Stimulated activated CD4-positive, alpha-beta T cell treated with anti-CD3 and anti-CD28 coated beads, Interleukin-4, amount 100 ng/mL, for 1 hour (primary cell): ENCODE measurements at places on chromosomes 6 and 20.

DNA sequence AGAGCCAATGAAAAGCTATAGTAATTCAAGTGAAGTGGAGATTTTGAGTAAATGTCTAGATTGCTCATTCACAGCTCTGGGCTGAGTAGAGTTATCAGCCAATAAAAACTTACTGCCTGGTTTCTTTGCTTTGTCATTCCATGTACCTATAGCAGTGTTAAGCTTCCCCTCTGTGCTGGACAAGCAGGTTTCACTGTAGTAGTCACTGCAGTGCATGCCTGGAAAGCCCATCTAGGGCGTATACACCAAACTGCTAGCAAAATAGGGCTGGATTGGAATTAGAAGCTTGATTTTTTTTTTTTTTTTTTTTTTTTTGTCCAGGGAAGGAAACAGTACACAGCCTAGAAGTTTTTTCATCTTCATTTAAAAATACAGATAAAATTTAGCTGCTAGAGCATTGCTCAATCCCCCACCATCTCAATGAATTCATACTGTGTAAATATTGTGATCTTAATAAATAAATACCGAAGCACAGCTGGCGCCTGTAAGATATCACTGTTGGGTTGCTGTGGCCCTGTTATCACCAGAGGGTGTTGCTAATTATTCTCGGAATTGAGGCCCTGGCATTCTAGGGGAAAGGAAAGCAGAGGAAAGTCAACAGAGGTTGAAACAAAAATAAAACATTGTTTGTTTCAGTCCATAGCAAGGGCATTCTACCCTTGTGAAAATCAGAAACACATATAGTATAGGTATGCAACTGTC lies 968.5 kb upstream of the GJE1 start:
- DNase-seq: no peak

DNA sequence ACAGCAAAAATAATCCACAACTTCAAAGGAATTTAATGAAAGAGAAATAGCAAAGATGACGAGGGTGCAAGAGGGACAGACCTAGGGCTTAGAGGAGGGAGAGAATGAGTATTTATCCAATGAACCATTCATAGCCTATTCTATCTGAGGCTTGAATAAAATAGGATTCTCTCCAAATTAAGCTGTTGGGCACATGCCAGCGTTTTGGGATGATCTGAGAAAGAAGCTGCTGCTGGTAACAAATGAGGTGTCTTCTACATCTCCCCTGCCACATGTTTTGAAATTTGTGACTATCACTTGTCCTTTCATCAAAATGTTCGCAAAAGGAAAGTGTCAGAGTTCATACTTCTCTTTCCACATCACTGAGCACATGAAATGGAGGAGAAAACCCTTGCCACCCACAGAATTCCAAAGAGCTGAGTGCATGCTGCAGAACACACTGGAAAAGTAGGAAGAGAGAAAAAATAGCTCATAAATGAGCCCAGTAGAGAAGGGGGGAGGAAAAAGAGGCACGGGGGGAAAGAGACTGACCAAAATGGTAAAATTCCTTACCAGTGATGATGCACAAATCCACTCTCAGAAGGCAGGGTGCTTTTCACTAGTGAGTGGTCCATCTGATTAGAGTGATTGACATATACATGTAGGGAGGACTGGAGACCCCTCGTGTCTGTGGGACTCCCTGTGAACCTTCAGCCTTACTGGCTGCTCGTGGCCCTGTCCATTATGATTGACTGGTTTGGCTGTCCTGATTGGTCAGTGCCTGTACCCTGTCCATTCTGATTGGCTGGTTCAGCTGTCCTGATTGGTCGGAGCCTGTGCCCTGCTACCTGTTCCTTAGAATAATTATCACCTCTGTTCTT lies 180.5 kb downstream of the OGFRL1 start:
- no peak for DNase-seq

DNA sequence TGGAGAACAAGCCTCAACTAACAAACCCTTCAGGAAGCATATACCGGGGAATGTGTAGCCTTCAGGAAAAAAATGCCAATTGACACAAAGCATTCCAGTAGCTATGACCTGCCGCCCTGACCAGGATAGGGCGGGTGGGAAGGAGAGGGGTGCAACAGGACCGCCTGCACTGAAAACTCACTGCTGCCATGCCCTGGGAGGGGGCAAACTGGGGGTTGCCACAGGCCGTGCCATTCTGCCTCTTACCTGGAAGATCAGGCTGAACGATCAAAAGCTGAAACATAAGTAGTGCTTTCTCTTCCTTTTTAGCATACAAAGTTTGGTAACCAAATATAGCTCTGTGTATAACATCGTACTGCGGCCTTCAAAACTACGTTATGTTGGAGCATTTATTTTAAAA lies 21.7 kb downstream of the NR2E1 start:
- DNase-seq: no peak

GRCh38 chr20:18224968-18225568 lies 63.3 kb upstream of the ZNF133 start:
- DNase-seq: no peak
